ENCODE measurements at places on chromosomes 3 and 15.

DNA sequence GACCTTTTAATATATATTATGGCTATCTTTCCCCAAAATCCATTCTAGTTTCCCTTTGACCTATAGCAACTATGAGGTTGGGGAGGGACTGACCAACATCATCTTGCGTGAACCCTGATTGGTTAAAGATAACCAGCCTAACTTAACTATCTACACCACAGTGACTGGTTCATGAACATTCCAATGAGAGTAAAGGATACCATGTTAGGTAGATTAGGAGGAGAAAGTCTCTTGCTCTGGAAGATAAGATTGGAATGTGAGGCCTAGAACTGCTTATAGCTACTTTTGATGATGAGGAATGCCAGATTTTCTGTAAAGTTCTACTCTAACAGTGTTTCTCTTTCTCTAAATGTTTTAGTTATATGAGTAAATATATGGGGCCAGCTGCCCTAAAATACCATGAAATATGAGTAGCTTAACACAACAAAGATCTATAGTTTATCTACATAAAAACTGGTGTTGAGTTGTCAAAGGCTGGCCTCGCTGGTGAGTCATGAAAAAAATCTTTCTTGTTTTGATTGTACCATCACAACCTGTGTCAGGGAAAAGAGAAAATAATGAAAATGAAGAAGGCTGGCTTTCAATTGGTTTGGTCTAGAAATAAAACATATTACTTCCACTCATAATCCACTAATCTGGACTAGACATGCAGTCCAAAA lies 481.4 kb downstream of the NSUN3 start:
- DNase-seq, result peak; percentile 43

- no peak for DNase-seq
These were observed 88.3 kb upstream of the PPIB start for GRCh38 chr15:64251121-64251520.

DNA sequence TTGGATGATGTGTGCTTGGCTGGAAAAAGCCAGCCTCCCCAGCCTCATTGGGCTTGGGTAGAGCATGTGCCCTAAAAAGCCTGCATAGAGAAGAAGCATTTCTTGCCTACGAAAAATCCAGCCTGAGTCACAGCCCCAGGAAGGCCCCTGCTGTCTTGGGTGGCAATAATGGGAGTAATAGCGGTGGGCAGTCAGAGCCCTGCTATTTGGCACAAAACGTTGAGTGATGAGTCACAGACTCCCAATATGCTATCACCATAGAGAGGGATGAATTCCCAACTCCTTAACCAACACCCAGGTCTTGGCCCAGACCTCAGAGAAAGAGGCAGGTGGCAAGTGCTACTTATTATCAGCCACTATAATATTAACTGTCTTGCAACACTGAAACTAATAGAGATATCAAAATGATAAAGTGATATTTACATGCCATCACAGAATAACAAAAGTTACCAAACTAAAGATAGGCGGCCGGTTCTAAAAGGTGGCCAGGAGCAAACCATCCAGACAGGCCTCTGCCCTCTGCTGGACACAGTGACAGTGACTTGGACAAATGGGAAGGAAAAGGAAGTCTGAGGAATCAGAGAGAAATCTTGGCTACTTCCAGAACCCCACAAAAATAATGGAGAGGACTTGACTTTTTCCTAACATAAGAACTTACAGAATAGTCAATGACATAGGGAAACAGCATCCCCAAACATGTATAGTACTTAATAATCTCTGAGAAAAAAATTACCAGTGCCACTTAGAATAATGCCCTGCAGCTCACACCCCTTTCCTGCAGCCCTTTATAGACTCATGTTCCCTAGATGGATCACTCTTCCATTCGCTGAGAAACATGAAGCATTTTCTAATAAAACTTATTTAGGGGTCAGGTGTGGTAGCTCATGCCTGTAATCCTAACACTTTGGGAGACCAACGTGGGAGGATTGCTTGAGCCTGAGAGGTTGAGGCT lies 51.9 kb upstream of the MUC13 start:
- peak; percentile 89 for DNase-seq

DNA sequence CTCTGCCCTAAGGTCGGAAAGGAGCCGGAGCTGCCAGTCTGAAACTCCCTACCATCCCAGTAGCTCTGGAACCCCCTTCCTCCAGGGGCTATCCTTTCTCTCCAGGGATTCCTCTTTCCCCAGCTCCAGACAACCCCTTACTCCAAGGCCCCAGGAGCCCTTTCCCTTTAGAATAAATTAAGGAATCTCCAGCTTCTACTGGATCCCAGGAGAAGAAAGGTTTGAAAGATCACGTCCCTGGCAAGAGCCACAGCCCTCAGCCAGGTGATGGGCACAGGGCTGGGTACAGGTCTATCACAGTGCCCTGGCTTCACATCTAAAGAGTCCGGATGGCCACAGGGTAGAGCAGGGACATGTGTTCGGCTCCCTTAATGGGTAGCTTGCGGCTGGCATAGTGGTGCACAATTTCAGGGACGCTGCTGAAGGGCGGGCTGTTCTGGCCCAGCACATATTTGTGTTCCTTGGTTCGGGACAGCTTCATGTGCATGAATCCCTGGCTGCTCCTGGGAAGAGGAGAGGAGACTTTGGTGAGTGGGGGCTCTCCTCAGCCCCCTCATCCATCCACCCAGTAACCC lies 20.0 kb downstream of the SHF start:
- DNase-seq, result no peak

DNA sequence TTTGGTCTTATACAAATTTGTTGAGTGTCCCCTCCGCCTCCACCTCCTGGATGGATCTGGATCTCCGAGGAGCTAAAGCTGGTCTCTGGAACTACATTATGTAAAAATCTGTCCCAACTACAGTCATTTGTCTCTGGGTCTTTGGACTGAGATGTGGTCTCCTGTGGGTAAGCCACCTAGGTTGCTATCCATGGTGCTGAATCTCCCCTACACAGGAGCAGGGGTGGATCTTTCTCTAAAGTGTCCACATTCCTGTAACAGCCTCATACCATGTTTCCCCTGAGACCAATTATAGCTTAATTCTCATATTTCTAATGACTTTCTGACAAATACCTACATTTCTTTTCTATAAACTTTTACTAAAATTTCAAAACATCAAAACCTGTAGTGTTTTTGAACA lies 625.8 kb downstream of the TAFA4 start:
- DNase-seq, result peak; percentile 3

GRCh38 chr3:59878038-59878427 lies 828.2 kb upstream of the CFAP20DC start:
- DNase-seq, result peak; percentile 80

DNA sequence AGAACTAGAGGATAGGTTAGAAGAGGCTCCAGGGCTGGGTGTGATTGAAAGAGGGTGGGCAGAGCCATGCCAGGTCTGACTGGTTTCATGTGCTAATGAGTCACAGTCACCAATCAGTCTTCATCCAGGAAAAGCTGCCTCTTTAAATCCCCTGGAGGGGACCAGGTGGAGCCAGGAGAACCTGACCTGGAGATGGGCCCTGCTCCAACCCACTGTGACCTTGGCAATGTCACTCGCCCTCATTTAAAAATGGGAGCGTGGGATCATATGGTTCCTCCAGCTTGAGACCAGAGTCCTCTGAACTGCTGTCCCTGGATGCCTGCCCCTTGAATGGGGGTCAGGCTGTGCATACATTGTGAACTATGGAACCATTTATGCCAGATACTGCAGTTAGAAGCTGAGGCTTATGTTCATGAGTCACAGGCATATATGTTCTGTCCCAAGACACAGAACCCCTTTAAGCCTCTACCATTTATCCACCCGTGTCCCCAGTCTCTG lies 23.0 kb downstream of the HES1 start:
- DNase-seq, result peak; percentile 89

- no peak for DNase-seq
These were observed 261.4 kb upstream of the MME start for GRCh38 chr3:154818676-154819255.

DNA sequence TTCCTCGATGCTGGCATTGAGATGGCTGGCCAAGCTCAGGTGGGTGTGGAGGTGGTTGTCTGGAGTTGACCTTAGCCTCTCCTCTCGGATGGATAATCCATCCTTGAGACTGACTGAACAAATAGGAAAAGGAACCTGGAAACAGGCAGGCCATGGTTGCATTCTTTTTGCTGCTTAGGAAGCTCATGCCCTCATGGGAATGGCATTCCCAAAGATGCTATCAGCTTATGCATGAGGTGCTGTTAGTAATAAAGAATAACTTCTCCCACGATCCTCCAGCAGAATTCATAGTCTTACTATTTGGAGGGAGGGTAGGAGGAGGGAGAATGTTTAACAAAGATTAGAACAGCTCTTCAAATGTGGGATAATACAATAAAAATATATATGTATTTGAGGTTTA lies 303.0 kb upstream of the TPM1 start:
- DNase-seq, result peak; percentile 70

- no peak for DNase-seq
These were observed 73.5 kb upstream of the DCP1A start for GRCh38 chr3:53420831-53421230.

- peak; percentile 85 for DNase-seq
These were observed 12.4 kb downstream of the GYG1 start for GRCh38 chr3:149003653-149004305.

DNA sequence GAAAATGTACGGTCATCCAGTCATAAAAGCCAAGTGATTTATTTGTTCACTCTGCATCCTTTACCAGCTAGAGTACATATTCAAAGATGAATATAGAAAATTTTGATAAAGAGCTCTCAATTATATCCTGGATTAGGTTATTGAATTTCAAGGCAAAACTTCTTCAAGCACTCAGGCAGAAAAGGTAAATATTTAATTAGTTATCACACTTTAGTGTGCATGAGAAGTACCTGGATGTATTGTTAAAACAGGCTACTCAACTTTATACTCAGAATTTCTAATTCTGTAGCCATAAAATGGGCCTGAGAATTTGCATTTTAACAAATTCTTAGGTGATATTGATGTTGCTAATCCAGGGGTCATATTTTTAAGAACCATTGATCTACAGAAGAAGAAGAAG lies 45.3 kb downstream of the ILDR1 start:
- no peak for DNase-seq

GRCh38 chr3:147298511-147298982 lies 107.8 kb downstream of the ZIC4 start:
- peak; percentile 57 for DNase-seq
